ENCODE measurements at places on chromosomes 7 and 10.

GRCh38 chr7:13057462-13058200, 370.2 kb downstream of the ARL4A start:
- DNase-seq: no peak

DNA sequence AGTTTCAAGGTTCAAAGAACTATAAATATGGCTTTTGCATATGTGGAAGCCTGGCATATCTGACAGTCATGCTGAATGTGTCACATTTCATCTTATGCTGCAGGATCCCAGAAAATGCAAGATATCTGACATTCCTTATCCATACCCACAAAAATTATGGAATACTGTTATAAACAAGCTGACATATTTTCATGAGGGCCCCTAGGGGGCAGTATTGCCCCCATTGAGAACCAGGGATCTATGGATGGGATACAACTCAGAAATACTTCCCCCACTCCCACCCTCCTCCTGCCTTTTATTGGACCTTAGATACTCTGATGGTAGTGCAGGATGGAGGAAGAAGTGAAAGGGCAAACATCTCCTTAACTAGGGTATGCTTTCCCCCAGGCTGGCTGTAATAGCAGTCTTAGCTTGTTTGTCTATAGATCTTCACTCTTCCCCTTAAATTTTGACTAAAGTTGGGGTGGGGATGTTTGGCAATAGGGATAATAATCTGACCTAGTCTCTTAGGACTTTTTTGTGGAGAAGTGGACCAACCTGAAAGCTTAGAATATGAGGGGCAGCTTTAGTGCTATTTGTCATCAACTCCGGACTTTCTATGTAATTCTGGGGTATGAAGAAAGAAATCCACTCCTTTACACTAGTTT, 3.5 kb upstream of the GNGT1 start:
- DNase-seq: no peak

GRCh38 chr7:901388-902154, 25.2 kb downstream of the GET4 start:
- DNase-seq: peak; percentile 76

GRCh38 chr7:95436407-95436806, 1.6 kb upstream of the PON2 start:
- no peak for DNase-seq

DNA sequence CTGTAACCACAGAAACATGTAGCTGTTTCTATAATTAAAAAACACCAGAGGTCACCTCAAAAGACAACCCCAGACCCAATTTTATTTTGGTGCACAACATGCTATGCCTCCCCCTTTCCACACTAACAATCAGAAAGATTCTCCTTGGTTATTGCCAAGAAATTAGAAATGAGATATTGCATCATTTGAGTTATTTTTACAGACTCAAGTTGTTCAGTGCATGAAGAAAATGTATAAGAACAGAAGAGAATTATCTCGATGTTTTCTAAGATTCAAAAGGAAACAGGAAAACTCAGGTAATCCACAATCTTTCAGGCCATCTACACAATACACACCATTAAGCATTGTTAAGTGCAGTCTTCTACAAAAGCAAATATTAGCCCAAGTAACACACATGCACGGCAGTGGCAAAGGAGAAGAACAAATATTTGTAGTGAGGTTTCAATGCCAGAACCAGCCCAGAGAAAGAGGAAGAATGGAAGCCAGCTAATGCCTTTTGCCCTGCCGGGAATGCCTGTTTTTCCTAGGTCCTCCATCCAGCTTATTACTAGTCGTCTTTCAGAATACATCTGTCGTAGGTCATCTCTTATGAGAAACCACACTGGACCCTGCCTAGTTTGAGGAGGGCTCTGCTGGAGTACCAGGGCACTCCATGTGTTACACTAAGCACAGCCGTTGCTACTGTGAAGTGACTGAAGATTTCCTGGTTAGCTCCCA, 67.6 kb upstream of the C1GALT1 start:
- DNase-seq: no peak

GRCh38 chr10:81116201-81116600, 578.5 kb downstream of the SH2D4B start:
- DNase-seq: no peak

- DNase-seq: no peak
Measured at GRCh38 chr7:10677668-10678232, 295.9 kb upstream of the PHF14 start.

- DNase-seq: peak; percentile 19
Measured at GRCh38 chr10:92590623-92591549, 2.0 kb upstream of the KIF11 start.

DNA sequence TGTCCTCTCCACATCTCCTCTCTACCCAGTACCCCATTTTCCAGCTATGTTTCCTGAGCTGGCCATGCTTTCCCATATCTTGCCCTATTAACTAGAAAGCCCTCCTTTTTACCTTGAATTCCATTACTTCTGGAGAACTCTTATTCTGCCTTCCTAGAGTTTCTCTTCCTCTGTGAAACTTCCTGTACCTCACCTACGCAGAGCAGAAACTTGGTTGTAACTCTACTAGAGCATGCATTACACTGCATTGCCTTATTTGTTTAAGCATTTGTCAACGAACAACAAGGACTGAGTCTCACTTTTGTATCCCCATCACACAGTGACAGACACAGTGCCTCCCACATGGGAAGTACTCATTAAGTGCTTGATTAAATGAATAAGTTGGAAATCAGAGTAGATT, 36.4 kb downstream of the VCL start:
- no peak for DNase-seq

GRCh38 chr10:71978988-71979691, 14.9 kb downstream of the CHST3 start:
- DNase-seq: no peak

DNA sequence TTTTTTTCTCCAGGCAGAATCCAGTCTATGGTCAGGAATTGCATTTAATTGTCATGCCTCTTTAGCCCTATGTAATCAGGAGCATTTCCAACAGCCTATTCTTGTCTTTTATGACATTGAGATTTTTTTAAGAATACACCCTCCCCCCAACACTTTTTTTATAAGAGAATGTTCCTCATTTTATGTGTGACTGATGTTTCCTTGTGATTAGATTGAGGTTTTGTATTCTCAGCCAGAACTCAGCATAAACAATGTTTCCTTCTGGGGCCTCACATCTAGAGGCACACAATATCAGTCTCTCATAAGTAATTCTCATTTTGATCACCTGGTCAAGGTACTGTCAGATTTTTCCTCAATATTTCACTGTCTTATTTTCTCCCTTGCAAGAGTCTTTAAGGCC, 193.4 kb upstream of the PDE1C start:
- DNase-seq: no peak

DNA sequence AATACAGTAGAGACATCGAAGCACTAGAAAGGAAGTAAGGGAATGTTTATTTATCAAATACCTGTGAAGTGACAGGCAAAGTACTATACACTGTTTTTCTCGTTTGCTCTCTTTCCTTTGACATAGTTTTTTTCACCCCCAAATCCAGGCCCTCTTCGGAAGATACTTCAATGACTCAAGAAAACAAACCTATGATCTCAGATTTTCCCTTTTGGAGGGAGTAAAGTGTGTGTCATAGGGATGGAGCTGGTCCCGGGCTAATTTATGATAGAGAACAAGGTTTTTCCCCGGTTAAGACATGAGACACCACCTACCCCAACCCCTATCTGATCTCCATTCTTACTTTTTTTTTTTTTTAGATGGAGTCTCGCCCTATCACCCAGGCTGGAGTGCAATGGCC, 61.7 kb downstream of the MAP3K8 start:
- DNase-seq: no peak

- no peak for DNase-seq
Measured at GRCh38 chr7:727104-727805, at the start of gene PRKAR1B. Gene PRKAR1B (minus strand): TSS chr7:727281. CDS start chr7:711505, 15,776 bp downstream.

DNA sequence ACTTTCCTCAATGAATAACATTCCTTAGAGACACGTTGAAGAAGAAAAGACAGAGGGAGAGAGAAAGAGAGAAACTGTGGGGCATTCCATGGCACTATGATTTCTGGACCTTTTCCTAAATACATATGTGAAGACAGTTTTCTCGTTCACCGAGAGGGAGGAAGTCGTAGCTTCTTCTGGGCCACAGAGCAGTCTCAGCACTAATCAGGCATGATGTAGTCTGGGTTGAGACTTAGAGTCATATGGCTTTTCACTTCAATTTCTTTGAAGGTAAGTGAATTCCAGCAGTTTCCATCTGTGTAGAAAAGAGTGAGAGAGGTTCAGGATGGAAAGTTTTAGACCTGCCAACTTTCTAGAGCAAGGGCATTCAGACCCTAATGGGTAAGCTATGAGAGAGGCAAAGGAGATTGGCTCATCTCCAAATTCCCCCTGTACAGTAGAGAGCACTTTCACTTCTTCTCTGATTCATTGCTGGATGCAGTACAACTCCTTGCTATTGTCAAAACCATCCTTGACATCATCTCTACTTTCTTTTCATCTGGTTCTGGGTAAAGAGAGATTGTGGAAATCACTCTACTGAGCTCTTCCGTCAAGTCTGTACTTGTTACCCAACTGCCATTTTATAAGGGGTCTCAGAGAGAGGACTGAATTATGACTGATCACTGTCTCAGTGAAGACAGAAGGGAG, 31.5 kb upstream of the OR9A4 start:
- no peak for DNase-seq

GRCh38 chr7:135653340-135654080, 8.8 kb upstream of the STMP1 start:
- no peak for DNase-seq

DNA sequence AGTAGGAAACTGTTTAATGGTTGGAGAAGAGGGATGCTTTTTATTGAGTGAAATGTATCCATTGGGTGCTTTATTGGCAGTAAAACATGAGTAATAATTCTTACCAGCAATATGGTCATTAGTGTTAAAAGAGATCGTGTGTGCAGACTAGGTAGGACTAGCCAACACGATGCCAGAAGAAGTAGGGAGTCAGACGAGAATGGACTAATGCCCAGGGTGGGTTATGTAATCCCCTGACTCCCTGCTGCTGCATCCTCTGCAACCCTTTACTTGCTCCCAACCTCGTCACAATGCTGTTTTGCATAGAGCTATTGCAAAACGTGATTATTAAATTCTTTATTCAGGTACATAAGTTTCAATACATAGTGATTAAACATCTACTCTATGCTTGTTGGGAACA, 1213.7 kb downstream of the GATA3 start:
- no peak for DNase-seq

DNA sequence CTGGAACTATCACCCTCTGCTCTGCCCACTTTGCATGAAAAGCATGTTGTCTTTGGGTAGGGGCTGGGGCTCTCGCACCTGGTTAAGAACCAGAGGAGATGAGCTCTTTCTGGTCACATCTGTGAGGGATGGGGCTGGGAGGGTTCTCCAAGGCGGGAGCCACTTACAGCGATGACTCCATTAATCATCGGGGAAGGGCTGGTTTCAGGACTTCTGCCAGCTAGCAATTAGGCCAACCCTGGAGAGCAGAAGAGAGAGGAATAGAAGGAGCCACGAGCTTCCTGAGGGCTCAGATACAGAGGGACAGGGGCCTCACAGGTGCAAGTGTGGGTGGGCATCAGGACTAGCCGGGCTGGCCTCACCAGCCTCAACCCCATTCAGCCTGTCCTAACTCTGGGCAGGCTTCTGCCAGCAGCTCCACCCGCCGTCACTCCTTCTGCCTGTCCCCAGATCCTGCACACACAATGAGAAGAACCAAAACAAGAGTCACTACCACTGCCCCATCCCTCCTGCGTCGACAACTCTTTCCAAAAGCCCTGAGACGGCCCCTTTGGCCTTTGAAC, 8.4 kb downstream of the AQP1 start:
- no peak for DNase-seq

DNA sequence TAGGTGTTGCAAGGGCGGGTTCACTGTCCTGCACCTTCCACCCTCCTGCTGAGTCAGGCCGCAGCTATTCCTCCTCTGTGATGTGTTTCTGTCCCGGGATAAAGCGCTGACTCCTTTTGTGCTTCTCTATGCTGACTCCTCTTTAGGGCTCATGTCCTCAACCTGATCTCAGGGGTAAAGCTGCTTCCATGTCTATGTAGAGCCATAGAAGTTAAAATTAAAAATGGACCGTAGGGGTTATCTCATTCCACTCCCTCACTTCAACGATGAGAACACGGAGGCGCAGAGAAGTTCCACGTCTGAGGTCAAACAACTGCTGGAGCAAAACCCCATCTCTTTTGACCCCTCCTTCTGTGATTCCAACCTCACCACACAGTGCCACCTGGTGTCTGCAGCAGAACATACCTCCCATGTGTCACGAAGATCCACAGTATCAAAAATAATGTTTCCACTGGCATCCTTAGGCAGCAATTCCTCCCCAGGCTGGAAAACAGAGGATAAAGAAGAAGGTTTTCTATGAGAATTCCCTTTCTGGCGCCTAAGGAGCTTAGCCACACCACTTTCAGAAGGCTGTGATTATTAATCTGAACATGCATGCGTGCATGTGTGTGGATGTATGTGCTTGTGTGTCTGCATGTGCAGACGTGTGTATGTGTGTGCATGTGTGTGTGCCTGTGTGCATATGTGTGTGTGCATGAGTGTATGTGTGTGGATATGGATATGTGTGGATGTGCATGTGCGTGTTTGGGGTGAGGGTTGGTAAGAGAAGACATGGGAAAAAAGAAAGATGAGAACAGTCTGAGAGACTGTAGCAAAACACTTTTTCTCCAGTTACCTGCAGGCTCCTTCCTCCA, 81.2 kb upstream of the UCN3 start:
- peak; percentile 61 for DNase-seq

DNA sequence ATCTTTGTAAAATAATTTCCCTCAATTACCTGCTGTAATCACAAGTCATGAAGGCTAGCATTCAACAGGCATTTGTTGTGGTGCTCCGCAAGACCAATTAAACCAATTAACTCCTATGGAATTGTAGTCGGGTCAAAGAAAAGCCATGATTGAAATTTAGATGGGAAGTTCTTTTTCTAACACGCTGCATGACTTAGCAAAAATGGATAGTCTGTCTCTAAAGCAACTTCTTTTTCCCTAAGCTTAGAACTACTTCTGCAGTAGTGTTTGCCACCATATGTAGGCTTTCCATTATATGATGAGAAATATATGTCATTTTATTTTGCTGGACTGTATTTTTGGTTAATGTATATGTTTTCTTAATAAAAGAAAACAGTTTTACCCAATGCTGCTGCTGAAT, 119.1 kb downstream of the TSPAN12 start:
- no peak for DNase-seq

GRCh38 chr7:26948617-26949118, 84.3 kb upstream of the SKAP2 start:
- no peak for DNase-seq

DNA sequence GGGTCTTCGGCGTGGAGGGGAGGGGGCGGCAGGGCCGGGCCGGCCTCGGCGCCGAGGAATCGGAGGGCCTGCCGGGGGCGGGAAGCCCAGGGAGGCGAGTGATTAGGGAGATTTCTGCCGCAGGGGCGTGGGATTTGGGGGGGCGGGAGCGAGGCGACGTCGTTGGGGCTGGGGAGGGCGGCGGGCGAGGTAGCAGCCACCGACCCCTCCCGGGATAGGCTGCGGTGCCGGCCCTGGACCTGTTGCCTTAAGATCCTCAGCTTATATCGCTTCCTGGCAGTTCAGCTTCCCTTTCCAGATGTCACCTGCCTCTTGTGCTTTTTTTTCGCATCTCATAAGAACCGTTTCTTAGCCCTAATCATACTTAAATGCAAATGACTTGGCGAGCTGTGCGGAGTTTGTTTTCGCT, 655 bp downstream of the LMTK2 start:
- no peak for DNase-seq

- DNase-seq: no peak
Measured at GRCh38 chr7:2149672-2150444, 82.9 kb downstream of the MAD1L1 start.

All from CD4-positive, alpha-beta T cell treated with Interleukin-1 beta for 1 hour (primary cell).